ENCODE measurements at places on chromosomes 16 and 17. TPM values are rescaled to one million over a fixed set of nuclear protein-coding genes. Genes with fewer than 3 reads are reported as not detected.

Gene SGCA
- 0.09 TPM for polyA plus RNA-seq

DNA sequence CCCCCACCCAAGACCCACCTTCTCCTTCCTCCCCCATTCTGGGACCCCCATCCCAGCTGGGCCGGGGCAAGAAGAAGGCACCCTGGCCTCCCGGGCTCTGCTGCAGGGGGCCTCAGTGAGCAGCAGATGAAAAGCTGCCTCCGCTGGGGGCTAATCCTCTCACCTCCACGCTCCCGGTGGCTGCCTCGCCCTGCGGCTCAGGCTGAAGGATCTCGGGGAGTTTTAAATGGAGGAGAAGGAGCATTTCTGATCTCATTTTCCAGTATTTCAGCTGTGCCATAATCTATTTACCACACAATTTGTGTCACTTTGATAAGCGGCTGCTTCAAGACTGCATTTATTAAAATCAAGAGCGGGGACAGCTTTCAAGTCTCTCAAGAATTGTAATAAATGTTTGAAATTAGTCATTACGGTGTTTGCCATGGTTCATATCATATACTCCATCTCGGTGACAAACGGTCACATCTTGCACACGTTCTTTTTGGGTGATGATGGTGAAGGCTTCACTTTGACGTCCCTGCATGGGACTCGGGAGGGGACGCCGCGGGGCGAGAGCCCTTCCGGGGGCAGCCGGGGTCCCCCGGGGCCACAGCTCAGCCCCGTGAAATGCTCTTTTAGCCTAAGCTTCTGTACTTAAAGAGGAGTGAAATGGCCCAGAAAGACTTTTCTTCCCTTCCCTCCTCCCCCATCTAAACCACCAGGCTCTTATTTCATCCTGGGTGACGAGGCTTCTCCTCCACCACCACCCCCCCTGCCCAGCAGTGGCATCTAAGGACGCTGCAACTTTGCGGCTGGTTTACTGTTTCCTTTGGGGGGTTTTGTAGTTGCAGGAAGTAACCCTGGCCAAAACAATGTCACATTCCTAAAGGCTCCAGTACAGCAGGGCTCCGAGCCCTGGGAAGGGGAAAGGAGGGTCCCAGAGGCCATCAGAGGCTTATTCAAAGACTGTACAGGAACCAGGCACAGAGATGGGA, 313.1 kb upstream of the TNRC6C start:
- no peak for DNase-seq

Gene CCL13
- polyA plus RNA-seq = 0.22 TPM

Gene FMNL1
- polyA plus RNA-seq = 2.0 TPM

DNA sequence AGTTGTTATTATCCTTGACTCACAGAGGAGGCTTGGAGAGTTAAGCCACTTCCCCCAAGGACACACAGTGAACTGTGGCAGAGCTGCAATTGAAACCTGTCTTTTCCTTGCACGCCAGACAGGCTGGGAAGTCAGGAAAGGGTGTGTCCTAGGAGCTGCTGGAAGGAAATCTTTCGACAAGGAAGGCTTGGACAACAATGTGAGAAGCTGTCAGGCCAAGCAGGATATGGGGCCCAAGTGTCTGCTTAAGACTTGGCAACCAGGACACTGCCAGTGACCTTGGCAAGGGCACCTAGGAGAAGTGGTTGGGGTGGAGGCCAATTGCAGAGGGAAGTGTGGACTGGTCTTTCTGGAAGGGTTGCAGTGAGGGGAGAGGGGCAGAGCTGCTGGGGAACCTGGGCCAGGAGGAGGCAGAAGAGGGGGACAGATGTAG, 2.1 kb upstream of the CAMKK1 start:
- no peak for DNase-seq

- DNase-seq = no peak
These were observed 7.7 kb downstream of the BAIAP2 start for GRCh38 chr17:81042606-81043005.

DNA sequence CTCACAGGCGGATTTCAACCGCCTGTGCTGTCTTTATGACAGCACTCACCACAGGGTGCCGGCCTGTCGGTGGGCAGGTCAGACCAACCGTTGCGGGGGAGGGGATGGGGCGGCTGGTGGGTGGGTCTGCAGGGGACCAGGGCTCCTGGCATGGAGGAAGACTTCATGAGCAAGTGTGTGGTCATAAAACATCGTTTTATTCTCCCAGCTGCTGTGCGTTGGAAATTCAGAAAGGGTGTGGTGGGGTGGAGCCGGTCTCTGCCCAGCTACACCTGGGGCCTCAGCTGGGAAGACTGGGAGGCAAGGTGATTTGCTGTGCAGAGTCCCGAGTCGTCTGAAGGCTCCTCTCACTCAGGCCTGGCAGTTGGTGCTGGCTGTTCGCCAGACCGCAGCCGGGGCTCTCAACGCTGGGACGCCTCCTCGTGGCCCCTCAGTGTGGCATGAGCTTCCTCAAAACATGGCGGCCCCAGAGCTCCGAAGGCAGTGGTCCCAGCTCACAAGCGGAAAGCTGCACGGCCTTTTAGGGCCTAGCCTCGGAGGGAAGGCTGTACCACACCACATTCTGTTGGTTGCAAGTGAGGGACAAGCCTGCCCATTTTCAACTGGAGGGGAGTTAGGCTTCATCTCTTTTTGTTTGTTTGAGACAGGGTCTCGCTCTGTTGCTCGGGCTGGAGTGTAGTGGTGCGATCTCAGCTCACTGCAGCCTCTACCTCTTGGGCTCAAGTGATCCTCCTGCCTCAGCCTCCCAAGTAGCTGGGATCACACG, 45.8 kb upstream of the GSE1 start:
- DNase-seq = no peak

- DNase-seq = no peak
These were observed 50.5 kb downstream of the CACNG5 start for GRCh38 chr17:66885417-66885816.

GRCh38 chr17:28622186-28622585, 8.2 kb upstream of the RSKR start:
- DNase-seq = no peak

Gene NPIPB6
- 0.34 TPM for polyA plus RNA-seq

Gene METTL26
- 105 TPM for polyA plus RNA-seq

Gene P2RX5
- polyA plus RNA-seq = 5.0 TPM

Gene FAM20A
- polyA plus RNA-seq = 24.1 TPM

Gene TNFRSF17
- polyA plus RNA-seq = not detected

Gene NPIPA7
- polyA plus RNA-seq = 29.1 TPM

Gene IL21R
- polyA plus RNA-seq = 0.58 TPM

DNA sequence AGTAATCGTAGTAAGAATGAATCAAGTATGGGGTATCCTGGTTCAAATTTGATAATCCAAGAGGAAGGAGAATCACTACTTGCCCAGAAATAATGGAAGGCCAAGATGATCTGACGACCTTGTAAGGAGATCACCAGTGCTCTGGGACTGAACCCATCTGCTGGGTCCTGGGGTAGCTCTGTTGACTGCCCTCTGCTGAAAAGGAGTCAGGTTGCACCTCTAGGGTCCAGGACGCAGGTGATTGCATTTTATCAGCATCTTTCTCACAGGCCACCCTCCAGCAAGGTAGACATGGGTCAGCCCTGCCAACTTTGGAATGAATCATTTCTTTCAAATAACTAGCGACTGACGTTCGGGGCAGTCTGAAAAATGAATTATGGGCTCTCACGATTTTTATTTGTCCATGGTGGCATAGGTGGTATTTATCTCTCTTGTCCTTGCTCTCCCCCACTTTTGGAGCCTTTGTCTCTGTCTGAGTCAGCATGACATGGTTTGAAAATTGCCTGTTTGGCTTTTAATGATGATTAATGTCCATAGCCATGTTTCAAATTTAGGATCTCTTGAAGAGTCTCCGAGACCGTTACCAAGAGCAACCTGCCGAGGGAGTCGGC, 163.7 kb downstream of the MSI2 start:
- DNase-seq = no peak

GRCh38 chr16:24667244-24667764, 62.1 kb upstream of the TNRC6A start:
- no peak for DNase-seq

DNA sequence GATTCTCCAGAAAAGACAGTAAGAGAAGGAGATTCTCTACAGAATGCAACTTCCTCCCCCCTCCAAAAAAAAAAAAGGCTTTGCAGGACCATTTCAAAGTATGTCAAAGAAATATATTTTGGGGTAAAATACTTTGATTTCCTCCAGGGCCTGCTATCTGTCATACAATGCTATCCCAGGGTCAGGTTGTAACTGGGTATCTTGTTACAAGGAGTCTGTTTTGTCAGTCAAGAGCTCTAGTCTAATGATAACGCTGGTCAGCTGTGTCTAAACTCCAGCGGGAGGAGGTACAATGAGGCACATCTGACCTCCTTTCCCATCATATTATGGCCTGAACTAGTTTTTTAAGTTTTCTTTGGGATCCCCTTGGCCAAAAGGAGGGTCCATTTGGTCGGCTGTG, 408.4 kb upstream of the CDH5 start:
- DNase-seq = no peak

- no peak for DNase-seq
These were observed 150.6 kb downstream of the MAF start for GRCh38 chr16:79449900-79450299.

Gene AOC2
- 0.43 TPM for polyA plus RNA-seq

GRCh38 chr17:4208238-4208637, 55.5 kb downstream of the ANKFY1 start:
- DNase-seq = no peak

Gene NPIPA5
- polyA plus RNA-seq = 16.5 TPM

- no peak for DNase-seq
These were observed 539.3 kb downstream of the RBFOX1 start for GRCh38 chr16:7871979-7872378.
